ENCODE measurements at places on chromosomes 7 and 10.

GRCh38 chr10:14137391-14137790 lies 193.3 kb downstream of the FRMD4A start:
- no peak overlapping the region for H3K4me3 ChIP-seq
- H3K27me3 ChIP-seq = peaks cover 50% of the 10 kb centered on the region
- no peak overlapping the region for H3K27ac ChIP-seq
- no peak for DNase-seq
- H3K36me3 ChIP-seq = no peaks in the 10 kb centered on the region

DNA sequence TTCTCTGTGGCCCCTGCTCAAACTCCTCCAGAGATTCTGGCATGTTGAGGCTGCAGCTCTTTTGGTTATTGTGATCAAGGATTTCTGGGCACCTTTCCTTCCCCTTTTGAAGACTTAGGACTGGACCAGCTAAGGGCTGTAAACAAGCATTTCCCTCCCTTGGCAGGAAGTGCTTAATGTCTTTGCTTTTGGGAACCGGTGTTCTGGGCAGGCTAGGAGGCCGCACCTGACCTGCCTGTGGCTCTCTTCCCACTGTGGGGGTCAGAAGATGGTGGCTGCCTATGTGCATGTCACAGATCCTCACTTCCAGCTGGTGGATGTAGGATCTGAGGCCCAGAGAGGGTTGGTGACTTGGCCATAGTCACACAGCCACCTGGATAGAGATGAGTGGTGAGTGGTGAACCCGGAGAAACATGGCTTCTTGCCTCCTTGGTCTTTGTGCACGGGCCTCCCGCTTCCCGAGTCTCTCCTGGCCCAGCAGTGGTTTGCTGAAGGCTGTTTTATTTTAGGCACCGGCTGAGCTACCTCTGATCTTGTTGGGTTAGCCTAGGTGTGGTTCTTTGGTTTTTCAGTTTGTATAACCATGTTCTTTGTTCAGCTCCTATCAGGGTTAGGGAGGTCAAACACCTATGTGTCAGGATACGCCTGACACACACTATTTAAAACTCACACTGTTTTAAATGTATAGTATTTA lies 82.0 kb downstream of the GRK5 start:
- H3K27me3 ChIP-seq = no peaks in the 10 kb centered on the region
- no peak overlapping the region for H3K4me3 ChIP-seq
- DNase-seq = no peak
- H3K4me1 ChIP-seq = peaks cover 66% of the 10 kb centered on the region
- peaks cover 10% of the 10 kb centered on the region for H3K36me3 ChIP-seq

DNA sequence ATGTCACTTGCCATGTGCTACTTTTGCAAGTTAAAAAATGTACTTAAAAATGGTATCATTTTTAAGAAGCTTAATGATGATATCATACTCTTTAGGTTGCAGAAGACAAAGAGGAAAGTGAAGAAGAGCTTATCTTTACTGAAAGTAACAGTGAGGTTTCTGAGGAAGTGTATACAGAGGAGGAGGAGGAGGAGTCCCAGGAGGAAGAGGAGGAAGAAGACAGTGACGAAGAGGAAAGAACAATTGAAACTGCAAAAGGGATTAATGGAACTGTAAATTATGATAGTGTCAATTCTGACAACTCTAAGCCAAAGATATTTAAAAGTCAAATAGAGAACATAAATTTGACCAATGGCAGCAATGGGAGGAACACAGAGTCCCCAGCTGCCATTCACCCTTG lies 6.1 kb downstream of the LMOD2 start:
- no peaks in the 10 kb centered on the region for H3K4me1 ChIP-seq
- H3K4me3 ChIP-seq = no peak overlapping the region
- peaks cover 71% of the 10 kb centered on the region for H3K27me3 ChIP-seq
- DNase-seq = no peak

DNA sequence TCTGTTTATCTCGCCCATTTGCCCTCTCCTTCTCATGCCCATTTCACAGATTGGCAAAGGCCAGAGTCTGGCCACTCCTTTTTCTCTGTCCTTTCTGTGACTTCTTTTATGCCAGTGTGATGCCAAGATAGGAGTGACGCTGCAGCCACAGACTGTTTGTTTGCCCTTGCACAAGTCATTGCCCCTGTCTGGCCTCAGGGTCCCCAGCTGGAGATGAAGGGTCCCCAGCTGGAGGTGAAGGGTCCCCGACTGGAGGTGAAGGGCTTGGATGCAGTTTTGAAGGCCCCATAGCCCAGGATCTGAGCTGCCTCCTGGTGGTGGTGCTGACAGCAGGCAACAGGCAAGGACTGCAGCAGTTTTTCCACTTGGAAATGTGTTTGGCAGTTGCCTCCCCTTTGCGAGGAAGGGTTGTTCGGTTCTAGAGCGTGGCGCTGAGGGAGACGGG lies 50.8 kb upstream of the SLC29A3 start:
- no peaks in the 10 kb centered on the region for H3K36me3 ChIP-seq
- no peaks in the 10 kb centered on the region for H3K4me1 ChIP-seq
- DNase-seq = no peak
- no peak overlapping the region for H3K27ac ChIP-seq
- peaks cover 19% of the 10 kb centered on the region for H3K27me3 ChIP-seq
- H3K4me3 ChIP-seq = no peak overlapping the region

- no peaks in the 10 kb centered on the region for H3K4me1 ChIP-seq
- DNase-seq = no peak
- H3K27me3 ChIP-seq = no peaks in the 10 kb centered on the region
- H3K27ac ChIP-seq = no peak overlapping the region
- no peak overlapping the region for H3K4me3 ChIP-seq
- no peaks in the 10 kb centered on the region for H3K36me3 ChIP-seq
Measured at GRCh38 chr10:132665946-132666704, 119.8 kb downstream of the NKX6-2 start.

- no peak overlapping the region for H3K4me3 ChIP-seq
- no peaks in the 10 kb centered on the region for H3K4me1 ChIP-seq
- DNase-seq = no peak
- H3K36me3 ChIP-seq = no peaks in the 10 kb centered on the region
- no peak overlapping the region for H3K27ac ChIP-seq
Measured at GRCh38 chr7:84188786-84189405, 5.7 kb downstream of the SEMA3A start.

GRCh38 chr10:70137135-70137534 lies 4.5 kb upstream of the AIFM2 start:
- H3K4me3 ChIP-seq = no peak overlapping the region
- H3K27ac ChIP-seq = no peak overlapping the region
- H3K27me3 ChIP-seq = no peaks in the 10 kb centered on the region
- peaks cover 20% of the 10 kb centered on the region for H3K4me1 ChIP-seq
- no peak for DNase-seq
- H3K36me3 ChIP-seq = peaks cover 18% of the 10 kb centered on the region

- H3K27ac ChIP-seq = peak overlapping the region; percentile 59
- DNase-seq = no peak
- peak overlapping the region; percentile 83 for H3K4me3 ChIP-seq
Measured at GRCh38 chr7:124764847-124765400, 668 bp downstream of the GPR37 start.

GRCh38 chr10:131561897-131562296 lies 250.4 kb upstream of the TCERG1L start:
- peaks cover 23% of the 10 kb centered on the region for H3K27me3 ChIP-seq
- DNase-seq = no peak
- no peak overlapping the region for H3K27ac ChIP-seq
- H3K4me3 ChIP-seq = no peak overlapping the region

All from effector memory CD8-positive, alpha-beta T cell (primary cell).